Glutamatergic neuron (in vitro differentiated cells): ENCODE measurements at places on chromosomes 2 and 18. TPM values are rescaled to one million over a fixed set of nuclear protein-coding genes. Genes with fewer than 3 reads are reported as not detected.

GRCh38 chr2:167616997-167617396 lies 630.4 kb downstream of the STK39 start:
- H3K27me3 ChIP-seq, result no peaks in the 10 kb centered on the region
- H3K4me1 ChIP-seq, result no peaks in the 10 kb centered on the region
- H3K36me3 ChIP-seq, result no peaks in the 10 kb centered on the region
- no peak overlapping the region for H3K27ac ChIP-seq

Gene IL1RL2
- not detected for total RNA-seq

Gene NEB
- 0.59 TPM for total RNA-seq

Gene FSIP2
- total RNA-seq, result 56.4 TPM

Gene SGPP2
- 2.1 TPM for total RNA-seq
